ENCODE measurements at places on chromosomes 4 and X.
A peak's percentile ranks its signal among the peaks of the same experiment; 100 is the strongest.

DNA sequence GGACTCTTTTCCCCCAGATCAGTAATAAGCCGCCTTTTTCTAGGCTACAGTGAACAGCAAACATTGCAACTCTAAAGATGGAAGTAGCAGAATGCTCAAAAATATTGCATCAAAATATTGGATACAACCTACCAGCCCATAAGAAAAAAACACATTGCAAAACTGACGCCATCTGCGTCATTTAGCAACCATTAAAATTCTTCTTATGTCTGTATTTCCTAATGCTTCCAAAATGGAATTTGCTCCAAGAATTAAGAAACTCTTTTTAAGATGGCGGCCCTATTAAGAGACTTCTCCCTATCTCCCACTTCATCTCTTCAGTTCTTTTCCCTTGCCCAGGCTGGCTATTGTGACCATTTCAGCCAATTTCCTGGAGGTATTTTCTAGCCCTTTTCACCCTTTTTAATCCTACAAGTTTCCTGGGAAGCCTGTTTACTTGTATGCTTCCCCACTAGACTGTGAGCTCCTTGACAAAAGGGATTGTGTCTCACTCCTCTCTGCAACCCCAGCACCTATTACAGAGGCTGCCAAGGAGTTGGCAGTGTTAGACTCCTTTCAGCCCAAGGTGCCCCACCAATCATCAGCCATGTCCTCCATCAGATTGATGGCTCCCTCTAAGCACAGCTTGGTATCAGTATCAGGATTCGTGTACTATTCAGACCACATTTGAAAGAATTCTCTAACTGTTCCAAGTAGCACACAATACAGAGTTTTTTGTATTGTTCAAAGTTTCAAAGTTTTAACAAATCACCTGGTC, 4.4 kb downstream of the GPC3 start:
- no peaks in the 10 kb centered on the region for H3K36me3 ChIP-seq
- H3K4me3 ChIP-seq: no peak overlapping the region
- peaks cover 2% of the 10 kb centered on the region for H3K4me1 ChIP-seq
- peaks cover 32% of the 10 kb centered on the region for H3K27me3 ChIP-seq

GRCh38 chr4:185672618-185673017, 137.3 kb upstream of the PDLIM3 start:
- no peak for DNase-seq
- no peak overlapping the region for H3K27ac ChIP-seq
- peaks cover 2% of the 10 kb centered on the region for H3K4me1 ChIP-seq
- peaks cover 5% of the 10 kb centered on the region for H3K27me3 ChIP-seq
- no peaks in the 10 kb centered on the region for H3K36me3 ChIP-seq

GRCh38 chr4:8353912-8354453, 84.4 kb downstream of the HTRA3 start:
- no peak overlapping the region for H3K4me3 ChIP-seq
- H3K27ac ChIP-seq: no peak overlapping the region
- no peaks in the 10 kb centered on the region for H3K4me1 ChIP-seq

GRCh38 chrX:68652326-68653170, 5.1 kb downstream of the STARD8 start:
- H3K27ac ChIP-seq: no peak overlapping the region
- H3K36me3 ChIP-seq: no peaks in the 10 kb centered on the region
- no peaks in the 10 kb centered on the region for H3K4me1 ChIP-seq
- H3K27me3 ChIP-seq: peaks cover 11% of the 10 kb centered on the region

DNA sequence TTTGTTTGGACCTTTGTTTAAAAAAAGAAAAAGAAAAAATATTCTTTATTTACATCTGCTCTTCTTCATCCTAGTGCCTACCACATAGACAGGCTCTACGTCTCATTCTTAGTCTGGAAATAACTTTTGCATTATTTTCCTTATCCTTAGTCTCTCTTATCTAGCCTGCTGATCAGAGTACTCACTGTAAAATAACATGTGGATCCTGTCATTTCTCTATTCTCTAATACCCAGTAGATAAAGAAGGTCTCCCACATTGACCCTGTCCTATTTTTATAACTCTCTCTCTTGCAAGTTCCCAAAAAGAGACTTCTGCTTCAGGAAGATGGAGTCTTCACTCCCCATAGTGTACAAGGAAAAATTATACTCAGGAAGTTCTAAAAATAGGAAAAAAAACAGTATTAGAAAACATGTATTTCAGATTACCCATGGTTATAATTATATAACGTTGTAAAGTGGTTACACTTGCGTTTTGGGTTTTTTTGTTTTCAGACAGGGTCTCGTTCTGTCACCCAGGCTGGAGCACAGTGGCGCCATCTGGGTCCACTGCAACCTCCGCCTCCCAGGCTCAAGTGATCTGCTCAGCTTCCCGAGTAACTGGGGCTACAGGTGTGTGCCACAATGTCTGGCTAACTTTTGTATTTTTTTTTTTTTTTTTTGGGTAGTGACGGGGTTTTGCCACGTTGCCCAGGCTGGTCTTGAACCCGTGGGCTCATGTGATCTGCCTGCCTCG, 23.8 kb downstream of the ZFX start:
- H3K4me3 ChIP-seq: no peak overlapping the region
- peaks cover 34% of the 10 kb centered on the region for H3K36me3 ChIP-seq
- DNase-seq: no peak
- H3K27ac ChIP-seq: no peak overlapping the region

GRCh38 chr4:156578005-156578404, 393.6 kb downstream of the PDGFC start:
- H3K4me3 ChIP-seq: no peak overlapping the region
- H3K27ac ChIP-seq: no peak overlapping the region
- no peak for DNase-seq
- H3K36me3 ChIP-seq: no peaks in the 10 kb centered on the region

- no peak overlapping the region for H3K4me3 ChIP-seq
- no peak for DNase-seq
- H3K27me3 ChIP-seq: peaks cover 4% of the 10 kb centered on the region
- H3K36me3 ChIP-seq: no peaks in the 10 kb centered on the region
- no peak overlapping the region for H3K27ac ChIP-seq
- H3K4me1 ChIP-seq: peaks cover 2% of the 10 kb centered on the region
Observed at GRCh38 chr4:10169839-10170387, 53.3 kb upstream of the WDR1 start.

- no peak overlapping the region for H3K27ac ChIP-seq
- no peaks in the 10 kb centered on the region for H3K4me1 ChIP-seq
- no peaks in the 10 kb centered on the region for H3K36me3 ChIP-seq
Observed at GRCh38 chrX:51257490-51257889, 75.1 kb upstream of the NUDT10 start.

GRCh38 chr4:20983763-20984575, 283.7 kb downstream of the PACRGL start:
- no peak overlapping the region for H3K27ac ChIP-seq
- peaks cover 19% of the 10 kb centered on the region for H3K27me3 ChIP-seq
- no peak for DNase-seq
- H3K36me3 ChIP-seq: no peaks in the 10 kb centered on the region

- H3K36me3 ChIP-seq: no peaks in the 10 kb centered on the region
- H3K4me1 ChIP-seq: no peaks in the 10 kb centered on the region
- no peak overlapping the region for H3K27ac ChIP-seq
- H3K27me3 ChIP-seq: no peaks in the 10 kb centered on the region
- no peak for DNase-seq
Observed at GRCh38 chr4:114754616-114755015, 156.0 kb downstream of the UGT8 start.

DNA sequence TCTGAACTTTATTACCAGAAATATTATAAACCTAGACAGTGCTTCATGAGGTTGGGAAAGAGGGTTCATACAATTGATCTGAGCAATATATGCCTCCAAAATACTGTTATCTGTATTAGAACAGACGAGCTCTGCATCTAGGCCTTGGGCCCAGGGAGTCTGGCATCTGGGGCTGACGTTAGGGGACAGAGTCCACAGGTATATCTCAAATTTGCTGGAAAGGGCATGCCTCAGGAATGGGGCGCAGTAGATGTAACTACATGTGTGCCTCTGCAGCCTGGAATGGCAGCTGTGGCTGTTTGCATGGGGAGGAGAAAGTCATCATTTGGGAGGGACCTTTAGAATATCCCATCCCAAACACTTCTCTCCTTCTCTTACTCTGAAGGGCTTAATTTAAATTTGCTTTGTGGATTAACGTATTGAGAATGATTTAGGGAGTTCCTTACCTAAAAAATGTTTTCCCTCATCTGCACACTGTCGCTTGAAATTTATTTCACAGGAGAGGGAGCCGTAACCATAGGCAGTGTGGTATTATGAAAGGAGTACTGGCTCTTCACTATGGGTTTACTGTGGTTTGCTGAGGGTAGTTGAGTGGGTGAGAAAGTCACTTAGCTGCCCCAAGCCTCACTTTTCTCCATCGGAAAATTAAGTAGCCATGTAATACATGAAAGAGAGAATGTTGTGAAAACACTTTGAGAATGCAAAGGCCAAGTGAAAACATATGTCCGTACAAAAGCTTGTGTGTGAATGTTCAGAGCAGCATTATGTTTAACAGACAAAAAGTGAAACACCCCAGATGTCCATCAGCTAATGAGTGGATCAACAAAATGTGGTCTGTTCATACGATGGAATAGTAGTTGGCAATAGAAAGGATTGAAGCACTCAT, 5.9 kb downstream of the ADD1 start:
- peak overlapping the region; percentile 13 for H3K27ac ChIP-seq
- H3K36me3 ChIP-seq: peaks cover 20% of the 10 kb centered on the region
- no peaks in the 10 kb centered on the region for H3K27me3 ChIP-seq
- peak; percentile 33 for DNase-seq
- H3K4me3 ChIP-seq: no peak overlapping the region

- H3K27me3 ChIP-seq: no peaks in the 10 kb centered on the region
- H3K4me3 ChIP-seq: no peak overlapping the region
- peaks cover 49% of the 10 kb centered on the region for H3K4me1 ChIP-seq
- H3K27ac ChIP-seq: no peak overlapping the region
- peaks cover 86% of the 10 kb centered on the region for H3K36me3 ChIP-seq
Observed at GRCh38 chr4:184397516-184398163, 76.7 kb downstream of the IRF2 start.

DNA sequence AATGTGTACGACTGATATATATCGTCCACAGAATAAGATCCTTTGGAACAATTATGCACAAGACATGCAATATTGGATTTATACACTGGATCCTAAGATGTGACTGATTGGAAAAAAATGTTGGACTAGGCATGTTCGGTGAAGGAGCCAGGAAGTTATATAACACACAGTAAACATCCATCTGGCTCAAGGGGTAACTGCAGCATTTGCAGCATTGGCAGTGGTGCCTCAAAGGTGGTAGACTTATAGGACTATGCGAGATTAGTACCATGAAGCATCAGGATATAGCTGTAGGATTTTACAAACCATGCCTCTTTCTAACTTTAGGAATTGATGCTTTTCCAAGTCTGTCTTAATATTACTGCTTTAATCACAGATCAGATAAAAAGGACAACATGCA, 34.3 kb downstream of the MSX1 start:
- no peaks in the 10 kb centered on the region for H3K4me1 ChIP-seq
- no peak for DNase-seq
- peaks cover 2% of the 10 kb centered on the region for H3K27me3 ChIP-seq
- H3K36me3 ChIP-seq: no peaks in the 10 kb centered on the region
- H3K4me3 ChIP-seq: no peak overlapping the region
- no peak overlapping the region for H3K27ac ChIP-seq

DNA sequence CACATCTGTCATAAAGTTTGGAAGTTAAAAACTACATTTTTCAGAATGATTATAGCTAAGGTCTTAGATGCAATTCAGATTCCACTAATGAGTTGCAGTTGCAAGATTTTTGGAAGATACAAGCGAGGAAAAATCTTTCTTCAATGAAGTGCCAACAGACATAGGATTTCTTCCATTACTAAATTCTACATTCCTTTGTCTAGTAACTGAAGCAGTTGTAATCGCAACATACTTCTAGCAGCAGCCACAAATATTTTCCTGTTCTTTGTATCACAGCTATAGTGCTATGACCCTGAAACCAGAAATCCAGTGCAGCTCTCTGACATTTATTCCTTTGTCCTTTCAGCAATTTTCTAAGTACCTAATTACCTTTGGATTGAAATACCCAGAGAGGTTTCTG, 225.2 kb upstream of the SLIT2 start:
- no peaks in the 10 kb centered on the region for H3K4me1 ChIP-seq
- no peaks in the 10 kb centered on the region for H3K36me3 ChIP-seq
- no peak for DNase-seq
- no peaks in the 10 kb centered on the region for H3K27me3 ChIP-seq
- H3K27ac ChIP-seq: no peak overlapping the region

DNA sequence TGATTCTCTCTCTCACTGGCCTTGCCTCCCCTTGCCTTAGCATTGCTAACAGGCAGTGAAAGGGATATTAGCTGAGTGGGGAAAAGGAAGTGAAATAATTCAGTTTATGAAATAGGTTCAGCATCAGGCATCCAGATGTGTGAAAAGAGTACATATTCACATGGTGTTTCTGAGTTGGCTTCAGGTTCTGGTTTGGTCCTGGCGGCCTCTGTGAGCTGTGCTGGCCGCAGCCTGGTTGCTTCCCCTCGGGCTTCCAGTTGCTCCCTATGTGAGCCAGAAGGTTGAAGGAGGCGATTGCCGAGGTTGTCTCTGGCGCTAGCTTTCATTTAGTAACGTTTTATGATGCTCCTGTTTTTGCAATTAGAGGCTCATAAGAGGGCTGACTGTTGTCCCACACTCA, 99.1 kb upstream of the TLR2 start:
- no peaks in the 10 kb centered on the region for H3K27me3 ChIP-seq
- peaks cover 20% of the 10 kb centered on the region for H3K36me3 ChIP-seq
- peaks cover 5% of the 10 kb centered on the region for H3K4me1 ChIP-seq
- no peak overlapping the region for H3K27ac ChIP-seq
- DNase-seq: no peak

GRCh38 chrX:120672389-120672788, 42.5 kb upstream of the C1GALT1C1 start:
- H3K4me3 ChIP-seq: no peak overlapping the region
- no peaks in the 10 kb centered on the region for H3K27me3 ChIP-seq
- H3K36me3 ChIP-seq: peaks cover 4% of the 10 kb centered on the region
- H3K27ac ChIP-seq: no peak overlapping the region

DNA sequence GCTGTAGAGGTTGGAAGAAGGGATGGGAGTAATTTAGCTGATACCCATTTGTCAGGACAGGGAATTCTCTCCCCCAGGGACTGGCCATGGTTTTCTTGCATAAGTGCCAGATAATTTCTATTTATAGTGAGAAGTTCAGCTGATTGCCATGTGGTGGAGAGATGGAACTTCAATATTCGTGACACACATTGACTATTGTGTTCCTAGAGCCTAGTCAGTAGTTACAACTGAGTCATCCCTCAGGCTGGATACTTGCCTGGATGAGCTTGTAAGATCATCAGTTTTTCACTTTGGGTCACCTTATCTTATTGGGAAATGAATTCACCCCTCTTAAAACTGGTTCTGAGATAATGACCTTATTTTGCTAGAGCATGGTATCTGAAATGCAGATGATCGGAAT, 32.2 kb downstream of the CFAP299 start:
- no peak for DNase-seq
- no peaks in the 10 kb centered on the region for H3K4me1 ChIP-seq
- H3K36me3 ChIP-seq: peaks cover 2% of the 10 kb centered on the region
- H3K27me3 ChIP-seq: no peaks in the 10 kb centered on the region
- H3K27ac ChIP-seq: no peak overlapping the region

DNA sequence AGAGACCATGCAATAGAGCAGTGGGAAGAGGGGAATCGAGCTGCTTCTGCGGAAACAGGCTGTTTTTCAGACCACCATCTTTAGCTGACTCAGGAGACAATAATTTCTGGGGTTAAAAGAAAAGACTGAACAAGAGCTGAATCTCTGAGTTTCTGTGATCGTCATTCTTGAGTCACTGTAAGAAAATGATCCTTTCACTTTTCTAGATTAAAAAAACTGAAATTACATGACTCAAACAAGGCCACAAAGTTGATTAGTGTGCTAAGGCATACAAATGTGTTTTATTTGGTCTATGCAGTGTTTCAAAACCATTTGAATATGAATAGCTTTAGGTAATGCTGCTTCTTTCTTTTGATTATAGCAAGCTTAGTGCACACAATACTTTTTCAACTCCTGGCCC, 194.4 kb upstream of the RPL34 start:
- no peak overlapping the region for H3K4me3 ChIP-seq
- DNase-seq: no peak
- H3K27me3 ChIP-seq: peaks cover 18% of the 10 kb centered on the region
- H3K36me3 ChIP-seq: no peaks in the 10 kb centered on the region
- no peak overlapping the region for H3K27ac ChIP-seq
- peaks cover 15% of the 10 kb centered on the region for H3K4me1 ChIP-seq

Data from activated CD8-positive, alpha-beta memory T cell treated with anti-CD3 and anti-CD28 coated beads, Interleukin-2, amount 10 ng/mL, durations not matched to agents 7 days and 5 days (primary cell).